Right renal cortex interstitium (tissue), 3 donors: ENCODE measurements at places on chromosomes 12 and 14.

DNA sequence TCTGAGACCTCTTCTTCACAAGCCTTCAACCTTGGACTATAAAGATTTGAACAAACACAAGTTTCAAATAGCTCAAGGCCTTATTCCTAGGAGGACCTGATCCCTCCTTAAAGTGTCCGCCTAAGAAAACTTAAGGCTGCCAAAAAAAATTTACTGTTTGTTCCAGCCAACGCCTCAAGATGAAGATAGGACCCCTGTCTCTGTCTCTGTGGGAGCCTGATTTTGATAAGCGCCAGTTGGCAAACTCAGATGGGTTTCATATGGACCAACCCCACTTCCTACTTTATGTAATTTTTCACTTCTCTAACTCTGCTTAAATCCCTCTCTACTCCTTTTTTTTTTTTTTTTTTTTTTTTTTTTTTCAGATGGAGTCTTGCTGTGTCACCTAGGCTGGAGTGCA, 11.0 kb downstream of the FKBP3 start:
- DNase-seq: no peak

DNA sequence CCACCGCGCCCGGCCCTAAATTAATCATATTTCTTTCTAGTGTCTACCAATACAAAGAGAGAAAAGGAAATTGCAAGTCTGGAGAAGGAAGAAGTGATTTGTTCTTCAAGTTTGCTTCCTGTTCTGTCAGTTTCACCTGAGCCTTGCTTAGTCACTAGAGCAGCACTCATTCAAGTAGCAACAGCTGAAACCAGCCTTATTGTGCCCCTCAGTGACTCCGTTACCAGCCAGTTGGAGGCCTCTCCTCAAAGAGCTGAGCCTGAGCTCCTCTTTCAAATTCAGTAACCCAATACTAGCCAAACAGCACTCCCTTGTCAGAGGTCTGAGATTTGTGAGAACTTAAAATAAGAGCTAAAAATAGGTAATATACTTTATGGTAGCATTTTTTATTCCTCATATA, 17.4 kb downstream of the PAWR start:
- no peak for DNase-seq

- DNase-seq: no peak
These were observed 9.8 kb upstream of the EXD2 start for GRCh38 chr14:69181491-69181890.

GRCh38 chr14:93091666-93092065, 24.1 kb downstream of the ITPK1 start:
- DNase-seq: no peak

DNA sequence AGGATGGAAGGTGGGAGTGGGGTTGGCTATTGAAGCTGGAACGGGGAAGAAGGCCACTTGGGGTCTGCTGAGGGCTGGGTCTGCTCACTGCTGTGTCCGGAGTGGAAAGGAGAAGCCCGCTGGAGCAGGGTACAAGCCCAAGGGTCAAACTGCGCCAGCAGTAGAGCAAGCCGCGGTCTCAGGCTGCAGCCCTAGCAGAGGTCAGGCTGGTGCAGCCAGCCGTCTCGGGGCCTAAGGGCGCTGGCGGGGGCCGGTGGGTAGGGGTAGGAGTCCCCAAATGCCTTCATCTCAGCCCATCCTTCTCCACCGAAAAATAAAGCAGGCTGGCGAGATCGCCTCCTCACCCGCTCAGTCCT, 718 bp upstream of the JDP2 start:
- no peak for DNase-seq

DNA sequence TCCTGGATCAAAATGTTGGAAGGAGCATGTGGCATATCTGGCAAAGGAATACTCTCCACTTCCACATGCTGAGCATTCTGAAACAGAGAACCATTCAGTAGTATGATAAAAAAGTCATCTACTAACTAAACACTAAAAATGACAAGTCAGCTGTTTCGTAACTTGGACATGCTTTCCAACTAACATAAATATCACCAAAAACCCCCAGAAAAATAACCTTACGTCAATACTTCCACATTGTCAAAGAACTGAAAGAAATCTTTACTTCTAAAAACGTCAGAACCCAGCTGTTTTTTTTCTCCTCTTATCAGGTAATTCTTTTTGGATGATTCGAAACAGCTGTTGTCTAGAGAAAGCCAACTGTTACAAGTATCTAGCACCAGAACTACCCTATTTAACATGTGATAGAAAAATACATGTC, 8.2 kb downstream of the WBP11 start:
- DNase-seq: no peak

DNA sequence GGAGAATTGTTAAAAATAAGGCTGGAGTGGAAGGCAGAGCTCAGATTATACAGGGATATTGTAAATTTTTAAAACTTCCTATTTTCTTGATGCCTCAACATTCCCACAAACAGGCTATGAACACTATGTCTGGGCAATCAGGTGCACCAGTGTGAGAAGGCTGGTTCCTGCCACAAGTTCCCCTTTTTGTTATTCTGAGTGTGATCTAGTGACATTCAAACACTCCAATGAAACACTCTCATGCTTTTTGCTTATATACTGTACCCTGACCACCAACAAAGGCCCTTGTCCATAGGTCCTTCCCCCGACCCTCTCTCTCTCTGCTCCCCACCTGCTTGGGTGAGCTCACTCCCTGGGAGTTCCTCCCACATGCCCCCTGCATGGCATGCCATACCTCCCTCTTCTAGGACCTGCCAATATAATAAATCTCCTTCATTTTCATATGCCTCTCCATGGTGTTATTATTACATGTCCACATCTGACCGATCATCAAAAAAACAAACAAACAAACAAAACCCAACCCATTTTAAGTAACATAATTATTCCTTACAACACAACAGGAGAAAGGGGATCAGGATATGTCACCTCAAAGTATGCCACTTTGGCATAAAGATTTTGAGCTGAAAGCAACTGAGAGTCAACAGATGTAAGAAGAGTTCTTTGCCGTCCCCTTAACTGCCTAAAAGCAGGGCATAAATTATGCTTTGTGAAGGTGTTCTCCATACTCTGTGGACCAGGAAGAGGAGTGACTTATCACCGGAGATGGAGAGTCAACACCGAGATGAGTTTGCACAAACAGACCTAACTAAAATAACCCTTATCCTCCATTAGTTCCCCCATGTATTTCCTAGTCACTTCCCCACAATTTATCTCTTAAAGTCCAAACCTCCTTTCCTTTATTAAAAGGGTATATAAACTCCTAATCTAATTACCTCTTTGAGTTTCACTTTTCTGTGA, 42.5 kb upstream of the CATSPERB start:
- no peak for DNase-seq
